HepG2 (cell line): ENCODE measurements at places on chromosomes 5 and 9. TPM values are rescaled to one million over a fixed set of nuclear protein-coding genes. Genes with fewer than 3 reads are reported as not detected.

DNA sequence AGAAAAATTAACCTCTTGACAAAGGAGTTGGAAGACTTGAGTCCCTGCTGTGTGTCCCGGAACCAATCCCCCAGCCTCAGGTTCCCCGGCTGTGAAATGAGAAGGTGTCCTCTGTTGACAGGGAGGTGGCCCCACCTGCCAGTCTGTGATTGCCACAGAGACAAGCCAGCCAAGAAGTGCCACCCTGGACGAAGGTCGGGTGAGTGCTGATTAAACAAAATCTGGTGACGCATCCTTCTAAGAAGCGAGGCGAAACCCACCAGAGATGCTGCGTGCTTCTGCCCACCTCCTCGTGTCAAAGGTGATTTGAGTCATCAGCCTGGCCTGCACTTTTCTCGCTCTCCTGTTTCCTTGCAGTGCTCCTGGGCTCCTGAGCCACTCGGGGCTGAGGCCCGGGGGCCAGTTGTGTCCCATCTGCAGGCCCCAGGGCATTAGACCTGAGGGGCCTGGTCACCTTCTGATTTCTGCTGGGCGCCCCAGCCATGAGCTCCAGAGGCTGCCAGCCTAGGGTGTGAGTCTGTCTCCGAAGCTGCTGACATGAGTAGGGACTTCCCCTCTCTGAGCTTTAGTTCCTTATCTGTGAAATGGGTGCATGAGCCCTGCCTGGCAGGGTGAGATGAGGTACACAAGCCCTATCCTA lies 28.7 kb downstream of the NEK6 start:
- DNase-seq = no peak

DNA sequence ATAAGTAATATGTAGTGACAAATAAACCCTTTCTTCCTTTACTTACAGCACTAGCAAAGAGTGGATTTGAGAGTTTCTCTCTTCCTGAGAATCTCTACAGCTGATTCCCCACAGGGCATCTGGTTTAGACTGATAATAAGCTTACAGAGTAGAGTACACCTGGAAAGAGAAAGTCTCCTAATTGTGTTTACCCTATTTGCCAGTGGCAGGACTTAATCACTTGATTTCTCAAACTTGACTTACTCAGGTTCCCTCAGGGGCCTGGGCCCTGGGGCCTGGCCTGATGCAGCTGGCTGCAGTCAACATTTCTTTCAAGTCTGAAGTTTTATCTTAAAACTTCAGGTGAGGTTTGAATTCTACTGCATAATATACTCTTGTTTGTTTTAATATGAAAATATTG lies 38.0 kb upstream of the UBTD2 start:
- no peak for DNase-seq

DNA sequence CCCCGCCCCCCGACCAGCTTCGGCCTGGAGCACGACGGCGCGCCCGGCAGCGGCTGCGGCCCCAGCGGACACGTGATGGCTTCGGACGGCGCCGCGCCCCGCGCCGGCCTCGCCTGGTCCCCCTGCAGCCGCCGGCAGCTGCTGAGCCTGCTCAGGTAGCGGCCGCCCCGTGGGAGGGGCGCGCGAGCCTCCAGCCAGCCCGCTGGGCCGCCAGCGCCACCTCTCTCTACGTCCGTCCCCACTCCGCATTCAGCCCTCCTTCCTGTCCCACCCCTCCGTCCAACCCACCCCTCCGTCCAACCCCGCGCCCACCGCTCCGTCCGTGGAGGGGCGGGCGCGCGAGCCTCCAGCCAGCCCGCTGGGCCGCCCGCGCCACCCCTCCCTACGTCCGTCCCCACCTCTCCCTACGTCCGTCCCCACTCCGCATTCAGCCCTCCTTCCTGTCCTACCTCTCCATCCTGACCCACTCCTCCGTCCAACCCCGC lies 6.5 kb downstream of the ADAMTS13 start:
- peak; percentile 12 for DNase-seq

The FOXD4 gene
- polyA plus RNA-seq = 0.15 and 0.21 TPM in 2 replicates

The SLC6A3 gene
- polyA plus RNA-seq = 0.01 and 0.12 TPM in 2 replicates

The MFAP3 gene
- 12.1 and 15.0 TPM in 2 replicates for polyA plus RNA-seq

DNA sequence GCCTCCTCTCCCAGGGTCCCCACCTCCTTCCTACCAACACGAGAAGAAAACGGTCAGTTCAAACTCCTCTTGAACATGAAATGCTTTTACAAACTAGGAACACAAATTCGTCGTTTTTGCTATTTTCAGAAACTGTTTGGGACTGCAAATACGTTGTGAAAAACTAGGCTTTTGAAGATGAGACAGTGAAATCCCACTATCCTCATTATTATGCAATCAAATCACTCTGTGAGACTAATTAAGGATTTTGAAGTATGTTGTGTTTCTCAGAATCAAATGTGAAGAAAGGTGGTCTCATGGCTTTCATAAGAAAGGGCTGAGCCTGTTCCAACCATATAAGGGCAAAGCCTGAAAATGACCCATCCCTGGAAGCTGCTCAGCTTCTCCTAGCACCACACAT lies 33.2 kb downstream of the CDH6 start:
- no peak for DNase-seq

DNA sequence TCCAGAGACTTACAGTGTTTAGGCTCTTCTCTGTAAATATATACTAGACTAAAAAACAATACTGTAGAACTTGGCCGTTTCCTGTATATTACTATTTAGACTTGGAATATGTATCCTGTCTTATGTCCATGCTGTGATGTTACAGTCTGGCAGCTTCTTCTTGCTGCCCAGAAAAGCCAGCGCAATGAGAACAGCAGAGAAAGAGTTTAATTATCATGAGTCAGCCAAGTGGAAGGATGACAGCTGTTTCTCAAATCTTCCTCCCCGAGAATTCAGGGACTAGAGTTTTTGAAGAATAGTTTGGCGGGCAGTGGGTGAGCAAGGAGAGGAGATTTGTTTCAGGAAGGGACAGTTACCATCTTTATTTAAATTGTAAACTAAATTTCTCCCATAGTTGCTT lies 37.5 kb downstream of the NAA35 start:
- DNase-seq = no peak

- no peak for DNase-seq
Measured at GRCh38 chr5:112532654-112533360, 113.7 kb upstream of the EPB41L4A start.

GRCh38 chr5:174552428-174552827 lies 172.0 kb upstream of the MSX2 start:
- no peak for DNase-seq

DNA sequence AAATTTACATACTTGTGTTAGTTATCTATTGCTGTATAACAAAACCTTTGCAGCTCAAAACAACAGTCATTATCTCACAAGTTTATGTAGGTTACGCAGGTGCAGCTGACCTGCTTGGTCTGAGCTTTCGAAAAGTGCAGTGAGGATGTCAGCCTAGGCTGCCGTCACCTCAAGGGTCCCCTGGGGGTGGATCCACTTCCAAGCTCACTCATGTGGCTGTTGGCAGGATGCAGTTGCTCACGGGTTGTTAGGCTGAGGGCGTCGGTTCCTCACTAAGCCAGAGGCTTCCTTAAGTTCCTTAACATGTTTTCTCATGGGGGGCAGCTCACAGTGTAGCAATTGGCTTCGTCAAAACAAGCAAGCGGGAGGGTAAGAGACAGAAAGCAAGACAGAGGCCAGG lies 139.8 kb downstream of the DOCK8 start:
- DNase-seq = no peak

- no peak for DNase-seq
Measured at GRCh38 chr5:18754201-18754600, 1119.9 kb downstream of the TAF11L14 start.

DNA sequence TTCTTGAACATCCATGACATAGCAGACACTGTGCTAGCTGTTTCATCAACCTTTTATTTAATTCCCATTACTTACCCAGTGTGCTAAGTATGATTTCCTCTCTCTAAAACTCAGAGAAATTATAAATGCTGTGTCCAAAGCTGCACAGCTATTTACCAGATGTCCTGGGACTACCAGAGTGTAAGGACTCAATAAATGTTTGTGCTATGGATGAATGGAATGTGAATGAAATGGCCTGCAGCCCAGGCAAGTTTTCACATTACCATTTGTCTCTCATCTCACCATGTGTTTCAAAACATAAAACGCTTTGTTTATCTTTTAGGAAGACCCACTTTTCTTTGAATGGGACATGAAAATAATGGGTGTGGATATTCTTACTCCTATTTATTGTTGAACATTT lies 96.2 kb downstream of the ARHGEF28 start:
- DNase-seq = no peak

DNA sequence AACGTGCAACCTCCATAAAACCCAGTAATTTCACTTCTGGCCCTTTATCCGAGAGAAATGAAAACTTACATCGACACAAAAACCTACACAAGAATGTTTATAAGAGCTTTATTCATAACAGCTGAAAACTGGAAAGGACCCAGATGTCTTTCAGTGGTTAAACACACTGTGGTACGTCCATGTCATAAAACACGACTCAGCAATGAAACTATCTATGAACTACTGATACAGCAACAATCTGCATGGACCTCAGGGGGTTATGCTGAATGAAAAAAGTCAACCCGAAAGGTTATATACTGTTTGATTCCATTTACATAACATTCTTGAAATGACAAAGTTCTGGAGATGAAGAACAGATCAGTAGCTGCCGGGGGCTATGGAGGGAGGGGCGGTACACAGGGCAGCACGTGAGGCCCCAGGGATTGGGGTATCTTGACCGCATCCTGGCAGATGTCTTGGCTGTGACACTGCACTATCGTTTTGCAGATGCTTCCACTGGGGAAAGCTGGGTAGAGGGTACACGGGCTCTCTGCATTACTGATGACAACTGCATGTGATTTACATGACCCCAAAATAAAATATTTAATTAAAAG lies 4.1 kb downstream of the CCDC127 start:
- no peak for DNase-seq

The SLC6A19 gene
- 0.01 TPM in 1 of 2 replicates, not detected in the other for polyA plus RNA-seq

- no peak for DNase-seq
Measured at GRCh38 chr5:151581347-151581746, 9.8 kb downstream of the FAT2 start.

DNA sequence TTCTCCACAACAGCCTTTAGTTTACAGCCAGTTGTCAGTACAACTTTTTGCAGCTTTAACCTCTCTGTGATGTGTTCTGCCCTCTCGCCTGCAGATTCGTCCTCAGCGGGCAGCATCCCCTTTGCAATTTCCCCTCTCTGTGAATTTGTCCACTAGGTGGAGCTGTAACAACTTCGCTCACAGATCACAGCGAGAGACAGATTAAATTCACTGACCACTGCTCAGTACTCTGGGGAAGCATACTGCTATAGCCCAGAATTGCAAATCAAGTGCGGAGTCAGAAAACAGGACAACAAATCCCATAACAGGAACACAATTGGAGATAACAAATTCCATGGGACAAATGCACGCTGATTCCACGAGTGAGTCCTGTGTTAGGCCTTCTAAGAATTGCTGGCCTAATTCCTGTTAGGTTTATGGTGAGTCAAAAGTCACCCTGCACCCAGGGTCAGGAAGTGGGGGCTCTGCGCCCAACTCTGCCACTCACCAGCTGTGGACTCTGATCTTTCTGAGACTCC lies 2124.9 kb downstream of the MAT2B start:
- DNase-seq = peak; percentile 46

- peak; percentile 20 for DNase-seq
Measured at GRCh38 chr5:135829681-135830383, 4.6 kb upstream of the SLC25A48 start.

GRCh38 chr5:164345173-164345849 lies 839.9 kb downstream of the MAT2B start:
- no peak for DNase-seq

- no peak for DNase-seq
Measured at GRCh38 chr9:121945849-121946248, 147.3 kb downstream of the TTLL11 start.

The BSPRY gene
- polyA plus RNA-seq = 0.26 and 0.37 TPM in 2 replicates

GRCh38 chr5:139759219-139759721 lies 36.3 kb upstream of the PSD2 start:
- DNase-seq = no peak

The GRXCR2 gene
- not detected in 2 replicates for polyA plus RNA-seq

The BRD3 gene
- polyA plus RNA-seq = 12.8 and 12.9 TPM in 2 replicates

GRCh38 chr9:104911032-104911607 lies 16.8 kb downstream of the ABCA1 start:
- DNase-seq = peak; percentile 43

DNA sequence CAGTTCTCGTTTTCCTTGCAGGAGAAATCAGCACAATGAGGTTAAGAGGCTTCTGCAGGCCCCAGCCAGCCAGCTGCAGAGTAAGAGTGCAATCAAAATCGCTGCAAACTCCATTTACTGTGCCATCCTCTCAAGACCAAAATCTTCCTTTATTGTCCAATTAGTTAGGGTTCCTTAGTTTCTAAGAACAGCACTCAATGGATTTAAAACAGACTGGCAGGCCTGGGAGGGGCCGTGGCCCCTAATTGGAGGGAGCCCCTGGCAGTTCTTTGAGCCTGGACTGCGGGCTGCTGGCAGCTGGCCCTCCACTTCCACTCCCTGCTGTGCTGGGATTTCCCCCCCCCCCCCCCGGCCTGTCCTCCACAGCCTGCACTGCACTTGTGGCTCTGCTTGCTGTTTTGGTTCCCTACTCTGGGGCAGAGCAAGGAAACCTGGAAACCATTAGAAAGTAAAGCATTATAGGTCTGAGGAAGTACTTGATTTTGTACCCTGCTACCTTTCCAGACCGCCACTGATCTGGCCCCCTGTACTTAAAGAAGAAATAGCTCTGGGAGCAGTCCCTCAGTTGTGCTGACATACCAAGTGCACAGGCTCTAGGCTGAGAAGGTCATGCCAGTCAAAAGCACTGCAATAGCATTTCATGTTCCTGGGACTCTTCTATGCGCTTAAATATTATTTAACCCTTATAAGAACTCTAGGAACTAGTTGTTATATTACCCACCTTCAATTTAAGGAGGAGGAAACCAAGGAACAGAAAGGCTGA lies 129.0 kb downstream of the APBA1 start:
- no peak for DNase-seq

DNA sequence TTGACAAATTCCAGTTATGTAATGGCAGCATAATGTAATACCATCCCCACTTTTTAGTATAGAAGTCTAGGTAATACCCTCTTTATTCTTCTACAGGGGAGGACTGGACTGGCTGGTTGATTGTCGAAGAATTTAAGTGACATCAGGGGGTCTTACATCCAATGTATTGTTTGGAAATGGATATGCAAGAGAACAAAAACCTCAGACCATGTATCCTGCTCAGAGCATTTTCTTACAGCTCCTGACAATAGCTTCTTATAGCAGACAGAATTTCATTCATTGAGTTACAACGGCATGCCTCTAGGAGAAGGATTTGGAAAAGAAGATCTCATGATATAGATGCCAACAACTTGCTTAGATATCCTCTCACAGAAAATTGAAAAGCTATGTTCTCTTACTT lies 2032.3 kb downstream of the EFNA5 start:
- no peak for DNase-seq

DNA sequence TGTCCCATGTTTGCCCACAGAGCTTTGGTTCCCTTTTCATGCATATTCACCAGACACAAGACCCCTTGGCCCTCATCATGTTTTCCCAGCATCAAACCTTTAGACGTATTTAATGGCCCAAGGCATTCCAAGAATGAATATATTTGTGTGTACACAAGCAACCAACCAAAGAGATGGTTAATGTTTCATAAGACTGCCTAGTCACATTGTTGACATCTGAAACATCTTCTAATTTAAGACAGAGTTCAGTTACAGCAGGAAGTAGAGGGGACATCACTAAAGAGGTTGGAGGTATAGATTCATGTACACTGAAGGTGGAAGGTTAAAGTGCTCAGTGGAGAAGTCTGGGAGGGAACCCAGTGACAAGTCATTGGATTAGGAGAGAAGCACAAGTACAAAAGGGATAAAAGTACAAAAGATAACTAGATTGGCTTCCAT lies 49.1 kb downstream of the SUSD1 start:
- peak; percentile 40 for DNase-seq

The LIX1 gene
- not detected in 2 replicates for polyA plus RNA-seq

GRCh38 chr9:18705796-18706392 lies 231.9 kb downstream of the ADAMTSL1 start:
- DNase-seq = no peak

GRCh38 chr5:154778534-154778933 lies 23.4 kb downstream of the LARP1 start:
- DNase-seq = no peak
